ENCODE measurements at places on chromosomes 6 and 20.

DNA sequence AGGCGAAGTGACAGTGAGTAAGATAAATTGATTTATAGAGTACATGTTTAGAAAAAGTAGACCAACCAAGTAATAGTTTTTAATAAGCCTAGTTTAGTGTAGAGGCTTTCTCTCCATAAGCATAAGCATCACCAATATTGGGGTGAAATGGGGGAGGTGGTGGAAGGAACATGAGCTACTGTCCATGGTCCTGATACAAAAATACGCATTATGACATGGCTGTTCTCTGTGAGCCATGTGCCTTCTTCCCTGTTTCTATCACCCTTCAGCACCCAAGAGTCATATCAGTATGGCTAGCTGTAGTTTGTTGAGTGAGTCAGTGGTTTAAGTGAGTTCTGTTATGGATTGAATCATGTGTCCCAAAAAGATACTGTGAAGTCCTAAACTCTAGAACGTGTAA lies 150.8 kb downstream of the EDN1 start:
- no peak for DNase-seq

DNA sequence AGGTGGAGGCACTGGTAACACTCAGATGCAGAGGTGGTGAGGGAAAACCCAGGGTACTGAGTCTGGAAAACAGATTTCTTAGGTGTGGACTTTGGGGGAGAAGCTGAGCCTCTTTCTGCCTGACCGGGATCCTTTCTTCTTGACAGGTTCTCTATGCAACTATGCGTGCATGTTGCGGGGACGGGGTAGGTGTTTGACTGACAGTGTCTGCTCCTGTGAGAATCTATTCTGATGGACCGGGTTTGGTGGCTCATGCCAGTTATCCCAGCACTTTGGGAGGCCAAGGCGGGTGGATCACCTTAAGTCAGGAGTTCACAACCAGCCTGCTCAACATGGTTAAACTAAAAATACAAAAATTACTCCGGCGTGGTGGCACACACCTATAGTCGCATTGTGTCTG lies 27.9 kb upstream of the ID1 start:
- DNase-seq, result no peak

GRCh38 chr6:35251949-35252348 lies 7.6 kb upstream of the ZNF76 start:
- DNase-seq, result no peak

GRCh38 chr6:2042956-2043648 lies 202.3 kb downstream of the GMDS start:
- DNase-seq, result no peak

- DNase-seq, result no peak
Observed at GRCh38 chr6:127204281-127204680, 62.4 kb upstream of the RNF146 start.

DNA sequence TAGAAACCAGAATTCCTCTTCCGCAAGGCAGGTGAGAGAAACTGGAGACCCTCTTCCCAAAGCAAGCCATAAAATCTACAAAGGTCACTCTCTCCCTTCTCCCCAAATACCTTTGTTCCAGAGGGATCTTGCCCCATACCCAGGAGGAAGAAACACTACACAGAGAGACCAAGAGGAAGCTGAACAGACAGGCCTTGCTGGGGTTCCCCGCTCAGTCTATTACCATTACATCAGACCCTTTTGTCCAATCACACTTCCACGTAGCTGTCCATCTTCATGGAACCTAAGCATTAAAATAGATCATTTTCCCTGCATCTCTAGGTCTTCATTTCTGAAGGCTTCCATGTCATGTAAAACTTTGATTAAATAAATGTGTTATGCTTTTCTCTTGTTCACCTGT lies 32.1 kb downstream of the METTL24 start:
- DNase-seq, result no peak

DNA sequence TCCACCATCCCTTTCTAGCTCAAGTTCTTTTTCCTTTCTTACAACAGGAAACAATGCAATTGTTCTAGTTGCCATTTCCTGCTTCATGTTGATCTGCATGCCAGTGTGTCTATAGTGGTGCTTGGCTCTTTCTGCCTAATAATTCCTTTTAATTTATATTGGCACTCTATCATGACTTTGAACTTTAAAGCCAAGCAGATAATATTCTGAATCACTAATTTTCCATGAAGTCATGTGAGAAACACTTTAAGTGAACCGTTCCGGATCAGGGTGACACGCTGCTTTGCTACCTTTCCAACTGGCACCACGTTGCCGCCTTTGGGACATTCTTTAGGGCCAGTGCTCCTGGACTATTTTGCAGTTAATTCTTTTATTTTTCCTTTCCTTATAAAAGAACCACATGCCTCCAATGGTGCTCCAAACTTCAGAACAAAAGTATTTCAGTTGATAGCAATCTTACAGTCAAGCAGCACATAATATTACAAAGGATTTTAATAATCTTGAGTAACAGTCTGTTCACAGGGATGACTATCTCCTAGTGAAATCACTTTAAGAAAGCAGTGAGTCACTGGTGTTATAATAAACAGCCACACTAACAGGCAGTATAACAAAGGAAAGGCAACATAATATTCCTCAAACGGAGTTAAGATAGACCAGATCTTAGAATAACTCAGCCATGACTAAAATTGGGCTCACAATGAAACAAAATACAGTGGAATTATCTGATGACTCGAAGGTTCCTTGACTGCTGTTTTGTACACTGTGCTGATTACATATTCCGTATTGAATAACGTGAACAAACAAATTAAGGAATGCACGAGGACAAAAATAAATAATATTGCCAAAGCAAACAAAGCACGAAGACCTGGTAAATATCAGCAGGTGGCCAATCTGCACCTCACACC lies 19.0 kb upstream of the BLOC1S5 start:
- peak; percentile 21 for DNase-seq

- DNase-seq, result no peak
Observed at GRCh38 chr6:7528565-7528964, 12.9 kb upstream of the DSP start.

GRCh38 chr20:5480824-5481600 lies 164.3 kb upstream of the PROKR2 start:
- DNase-seq, result no peak

DNA sequence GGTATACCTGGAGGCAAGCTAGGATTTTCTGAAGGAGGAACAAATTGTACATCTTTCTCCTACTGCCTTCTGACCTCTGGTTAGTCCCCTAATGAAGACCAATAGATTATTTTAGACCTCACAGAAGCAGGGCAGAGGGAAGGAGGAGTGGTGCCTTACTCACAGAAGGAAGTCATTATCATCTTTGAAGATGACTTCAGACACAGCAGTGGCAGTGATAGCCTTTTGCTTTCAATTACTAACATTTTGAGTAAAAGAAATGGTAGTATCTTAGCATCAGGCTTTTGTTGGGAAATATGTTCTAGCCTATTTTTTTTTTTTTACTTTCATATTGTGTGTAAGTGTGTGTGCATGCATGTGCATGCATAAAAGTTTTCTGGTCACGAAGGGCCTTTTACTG lies 164.2 kb upstream of the PLN start:
- no peak for DNase-seq

GRCh38 chr6:143396497-143397226 lies 53.8 kb downstream of the ADAT2 start:
- DNase-seq, result no peak

DNA sequence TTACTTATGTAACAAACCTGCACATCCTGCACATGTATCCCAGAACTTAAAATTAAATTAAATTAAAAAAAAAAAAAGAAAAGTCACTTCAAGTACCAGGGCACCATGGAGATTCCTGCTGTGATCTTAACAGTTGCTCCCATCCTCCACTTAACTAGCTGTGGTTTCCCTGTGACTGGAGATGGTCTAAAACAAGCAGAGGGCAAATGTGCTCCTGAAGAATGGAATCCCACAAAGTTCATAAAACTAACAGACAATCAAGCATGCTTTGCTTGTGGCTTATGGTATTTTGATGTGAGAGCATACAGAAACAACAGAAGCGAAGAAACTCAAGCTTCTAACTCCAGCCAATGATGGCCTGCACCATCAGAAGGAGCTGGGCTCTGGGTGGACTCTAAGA lies 153.6 kb upstream of the KCNK16 start:
- DNase-seq, result no peak

GRCh38 chr20:53387983-53388675 lies 205.5 kb downstream of the ZNF217 start:
- no peak for DNase-seq

DNA sequence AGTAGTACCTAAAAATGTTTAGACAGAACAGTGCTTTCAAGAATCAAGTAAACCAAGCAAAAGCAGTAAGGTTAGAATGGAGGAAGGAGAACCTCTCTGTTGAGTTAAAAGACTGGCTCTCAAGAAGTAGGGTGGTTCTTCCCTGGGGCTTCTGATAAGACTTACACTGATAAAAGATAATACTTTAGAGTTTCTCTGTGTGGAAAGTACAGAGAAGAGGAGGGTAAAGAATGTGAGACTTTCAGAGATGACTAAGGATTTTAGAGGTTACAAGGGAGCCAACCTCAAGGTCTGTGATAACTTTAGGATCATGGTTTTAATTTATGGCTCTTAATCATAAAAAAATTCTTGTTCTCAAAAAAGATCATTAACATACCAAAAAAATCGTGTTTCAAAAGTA lies 30.9 kb upstream of the ALDH8A1 start:
- DNase-seq, result no peak

GRCh38 chr6:154167126-154167525 lies 128.1 kb downstream of the OPRM1 start:
- no peak for DNase-seq

GRCh38 chr6:104604685-104605084 lies 255.0 kb downstream of the HACE1 start:
- DNase-seq, result no peak

DNA sequence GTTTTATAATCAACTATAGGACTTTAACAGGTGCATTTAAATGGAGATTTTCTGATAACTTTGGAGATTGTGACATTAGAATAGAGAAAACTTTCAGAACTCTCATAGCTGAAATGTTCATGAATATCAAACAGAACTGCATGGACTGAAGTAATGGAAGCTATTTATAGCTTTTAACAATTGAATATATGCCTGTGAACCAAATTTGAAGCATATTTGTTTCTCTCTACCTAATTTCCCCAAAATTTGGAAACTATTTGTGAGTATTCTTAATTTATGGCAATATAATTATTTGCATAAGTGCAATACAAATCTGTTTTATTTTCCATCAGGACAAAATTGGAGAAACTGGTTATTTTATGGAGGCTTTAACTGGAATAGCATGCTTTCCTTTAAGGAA lies 96.6 kb downstream of the PLG start:
- DNase-seq, result no peak

GRCh38 chr6:136446579-136447187 lies 103.5 kb downstream of the MAP7 start:
- DNase-seq, result no peak

DNA sequence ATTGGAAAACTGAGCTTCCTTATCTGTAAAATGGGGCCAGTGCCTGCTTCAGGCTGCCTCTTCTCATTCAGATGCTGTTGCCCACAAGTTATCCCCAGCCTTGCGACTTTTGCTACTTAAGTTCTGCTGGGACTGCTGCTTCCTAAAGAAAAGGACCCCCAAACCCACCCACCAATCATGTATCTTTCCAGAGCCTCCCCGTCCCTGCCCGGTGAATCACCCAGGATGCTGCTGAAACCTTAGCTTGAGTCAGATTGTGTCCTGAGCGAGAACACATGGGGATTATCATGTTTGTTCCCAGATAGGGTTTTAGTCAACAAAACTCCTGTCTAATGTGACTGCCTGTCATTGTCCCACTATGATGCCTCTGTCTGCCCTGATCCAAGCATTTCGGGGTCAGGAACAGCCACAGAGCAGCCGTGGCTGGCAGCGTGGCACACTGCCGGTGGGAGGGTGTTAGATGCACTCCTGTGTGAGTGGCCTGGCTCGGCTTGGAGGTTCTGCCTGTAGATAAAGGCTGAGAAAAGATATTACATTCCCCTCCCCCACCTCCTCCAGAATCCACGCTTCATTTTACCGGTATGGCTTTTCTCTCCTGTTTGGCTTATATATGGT lies 79.9 kb downstream of the TOX2 start:
- DNase-seq, result no peak

DNA sequence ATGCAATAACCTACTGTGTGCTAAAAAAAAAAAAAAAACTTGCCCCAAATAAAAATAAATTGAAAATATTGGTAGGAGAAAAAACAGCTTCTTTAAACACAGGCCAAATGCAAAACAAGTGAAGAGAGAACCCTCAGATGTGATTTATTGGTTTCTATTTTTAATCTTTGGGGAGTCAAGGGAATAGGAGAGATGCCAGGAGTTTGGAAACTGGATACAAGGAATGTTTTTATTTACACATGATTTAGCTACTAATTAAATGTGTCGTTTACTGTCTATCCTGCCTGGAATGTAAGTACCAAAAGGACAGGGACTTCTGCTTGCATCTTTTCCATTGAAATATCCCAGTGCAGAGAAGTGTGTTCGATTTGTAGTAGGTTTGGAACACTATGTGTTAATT lies 810.7 kb downstream of the MAFB start:
- no peak for DNase-seq

DNA sequence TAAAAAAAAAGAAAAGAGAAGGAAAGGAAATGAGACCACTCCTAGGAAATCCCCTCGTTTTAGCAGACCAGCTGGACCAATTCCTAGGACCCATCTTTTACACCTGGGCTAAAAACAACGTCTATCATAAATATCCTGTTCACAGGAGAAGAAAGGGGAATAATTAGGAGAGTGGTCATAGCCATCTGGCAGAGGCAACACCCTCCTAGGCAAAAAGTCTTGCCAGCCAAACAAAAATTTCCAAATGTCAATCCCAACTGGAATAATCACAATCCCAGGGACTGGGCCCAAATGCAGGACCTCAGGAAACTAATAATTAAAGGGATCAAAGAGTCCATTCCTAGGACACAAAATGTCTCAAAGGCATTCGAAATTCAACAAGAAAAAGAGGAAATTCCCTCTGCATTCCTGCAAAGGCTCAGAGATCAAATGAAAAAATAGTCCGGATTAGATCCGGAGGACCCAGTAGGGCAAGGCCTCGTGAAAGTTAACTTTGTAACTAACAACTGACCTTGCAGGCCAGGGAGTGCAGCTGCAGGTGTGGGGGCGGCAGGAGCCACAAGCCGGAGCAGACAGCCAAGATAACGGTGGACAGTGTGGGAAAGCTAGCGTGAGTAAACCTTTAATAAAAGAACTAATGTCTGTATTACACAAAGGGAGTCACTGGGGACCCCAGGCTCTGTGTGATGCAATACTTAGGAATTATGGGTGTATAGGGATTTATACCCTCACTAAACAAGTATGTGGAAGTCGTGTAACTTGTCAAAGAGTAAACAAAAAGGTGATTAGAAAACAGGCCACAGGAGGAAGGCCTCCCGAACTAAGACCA lies 11.7 kb downstream of the LCA5 start:
- peak; percentile 10 for DNase-seq

- no peak for DNase-seq
Observed at GRCh38 chr6:39776581-39776980, 15.6 kb upstream of the DAAM2 start.

DNA sequence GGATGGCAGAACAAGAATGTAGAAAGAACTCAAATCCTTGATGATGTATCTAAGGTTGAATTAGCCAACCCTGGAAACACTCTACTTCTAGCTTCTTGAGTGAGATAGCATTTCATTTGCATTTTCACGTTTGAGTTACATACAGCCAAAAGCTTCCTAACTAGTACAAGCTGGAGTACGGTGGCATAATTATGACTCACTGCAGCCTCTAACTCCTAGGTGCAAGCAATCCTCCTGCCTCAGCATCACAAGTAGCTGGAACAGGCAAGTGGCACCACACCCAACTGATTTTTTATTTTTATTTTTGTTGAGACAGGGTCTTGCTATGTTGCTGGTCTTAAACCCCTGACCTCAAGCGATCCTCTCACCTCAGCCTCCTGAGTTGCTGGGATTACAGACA lies 36.5 kb upstream of the STK35 start:
- DNase-seq, result no peak

- no peak for DNase-seq
Observed at GRCh38 chr6:15338476-15338875, 92.6 kb downstream of the JARID2 start.

All from A549 (cell line).